CD4-positive, alpha-beta T cell treated with Interleukin-12 subunit alpha and Interleukin-12 subunit beta, for 1 hour (primary cell): ENCODE measurements at places on chromosomes 3 and 15.

DNA sequence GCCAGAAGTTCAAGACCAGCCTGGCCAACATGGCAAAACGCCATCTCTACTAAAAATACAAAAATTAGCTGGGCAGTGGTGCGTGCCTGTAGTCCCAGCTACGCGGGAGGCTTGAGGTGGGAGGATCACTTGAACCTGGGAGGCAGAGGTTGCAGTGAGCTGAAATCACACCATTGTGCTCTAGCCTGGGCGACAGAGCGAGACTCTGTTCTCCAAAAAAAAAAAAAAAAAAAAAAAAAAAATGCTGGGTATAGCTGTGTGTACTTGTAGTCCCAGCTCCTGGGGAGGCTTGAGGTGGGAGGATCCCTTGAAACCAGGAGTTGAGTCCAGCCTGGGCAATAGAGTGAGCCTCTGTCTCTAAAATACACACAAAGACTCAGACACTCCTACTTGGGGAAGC, 32.0 kb downstream of the PPP1R2 start:
- DNase-seq, result no peak

DNA sequence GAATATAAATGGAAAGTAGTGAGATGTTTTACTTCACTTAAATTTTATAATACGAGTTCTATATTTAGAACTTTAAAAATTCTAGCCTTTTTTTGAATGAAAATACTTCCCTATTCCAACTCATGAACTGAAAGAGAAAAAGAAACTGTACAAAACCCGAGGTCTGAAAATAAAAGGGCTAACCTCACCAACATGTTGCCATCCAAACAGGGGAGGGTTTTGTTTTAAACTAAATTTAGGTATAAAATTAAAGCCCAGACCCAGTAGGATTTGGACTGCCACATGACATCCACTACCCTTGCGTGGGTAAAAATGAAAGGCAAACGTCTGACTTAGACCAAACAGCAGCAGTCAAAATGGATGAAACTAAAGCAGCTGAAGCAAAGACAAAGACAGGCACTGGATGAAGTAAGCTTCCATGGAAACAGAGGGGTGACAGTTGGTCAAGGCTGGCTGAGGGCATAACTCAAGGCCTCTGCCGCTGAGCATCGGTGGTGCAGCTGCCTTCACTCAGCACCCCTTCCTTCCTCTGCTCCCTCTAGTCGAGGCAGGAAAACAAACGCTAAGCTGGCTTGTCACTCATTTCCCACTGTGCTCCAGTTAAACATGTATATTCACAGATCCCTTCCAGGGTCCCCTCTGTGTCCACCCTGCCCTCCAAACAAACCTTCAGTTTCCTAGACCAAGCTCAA, 58.1 kb downstream of the TM4SF4 start:
- DNase-seq, result no peak

- DNase-seq, result no peak
These were observed 59.5 kb downstream of the CBLB start for GRCh38 chr3:105809208-105809888.

- DNase-seq, result no peak
These were observed 30.2 kb downstream of the ARID3B start for GRCh38 chr15:74571191-74571590.

DNA sequence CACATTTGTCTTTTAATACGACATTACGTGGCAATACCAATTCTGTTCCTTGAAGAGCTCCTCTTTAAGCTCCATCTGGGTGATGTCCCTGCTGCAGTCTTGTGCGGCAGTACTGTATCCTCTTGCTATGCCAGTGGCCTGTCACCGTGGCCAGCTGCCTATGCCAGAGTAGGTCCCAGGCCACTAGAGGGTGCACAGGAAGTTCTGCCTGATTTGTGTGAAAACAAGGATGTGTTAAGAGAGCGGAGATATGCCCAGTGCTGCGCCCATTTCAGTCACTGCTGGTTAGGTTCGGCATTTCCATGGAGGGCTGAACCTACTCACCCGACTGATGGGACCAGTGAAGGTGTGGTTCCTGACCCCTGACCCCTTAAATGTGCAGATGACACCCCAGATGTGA, 25.2 kb downstream of the NIPA1 start:
- no peak for DNase-seq

GRCh38 chr3:197003461-197004385, 25.9 kb downstream of the MELTF start:
- peak; percentile 17 for DNase-seq

GRCh38 chr3:191175102-191175501, 23.9 kb upstream of the OSTN start:
- no peak for DNase-seq

DNA sequence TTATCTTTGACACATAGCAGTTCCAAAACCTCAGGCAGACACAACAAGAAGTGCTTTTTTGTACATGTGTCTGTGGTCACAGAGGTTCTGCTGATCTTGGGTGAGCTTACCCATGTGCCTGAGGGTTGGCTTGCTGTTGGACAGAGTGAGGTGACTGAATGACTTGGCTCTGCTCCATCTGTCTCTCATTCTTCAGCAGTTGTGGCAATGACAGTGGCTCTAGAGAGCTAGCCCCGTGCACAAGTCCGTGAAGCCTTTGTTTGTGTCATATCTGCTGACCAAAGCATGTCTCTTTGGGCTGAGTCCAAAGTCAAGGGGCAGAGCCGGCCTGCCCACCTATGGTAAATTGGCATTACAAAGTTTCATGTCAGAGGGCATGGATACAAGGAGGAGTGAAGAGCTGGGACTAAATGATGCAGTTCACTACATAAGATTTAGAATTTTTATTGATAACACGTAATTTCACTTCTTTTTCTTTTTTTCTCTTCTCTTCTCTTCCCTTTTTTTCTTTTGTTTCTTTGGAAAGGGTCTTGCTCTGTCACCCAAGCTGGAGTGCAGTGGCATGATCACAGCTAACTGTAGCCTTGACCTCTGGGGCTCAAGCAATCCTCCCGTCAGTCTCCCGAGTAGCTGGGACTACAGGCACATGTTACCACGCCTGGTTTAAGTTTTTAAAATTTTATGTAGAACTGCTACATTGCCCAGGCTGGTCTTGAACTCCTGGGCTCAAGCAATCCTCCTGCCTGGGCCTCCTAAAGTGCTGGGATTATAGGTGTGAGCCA, 77.9 kb downstream of the ITPR1 start:
- no peak for DNase-seq

GRCh38 chr3:155742349-155742965, 2.4 kb downstream of the PLCH1 start:
- no peak for DNase-seq

DNA sequence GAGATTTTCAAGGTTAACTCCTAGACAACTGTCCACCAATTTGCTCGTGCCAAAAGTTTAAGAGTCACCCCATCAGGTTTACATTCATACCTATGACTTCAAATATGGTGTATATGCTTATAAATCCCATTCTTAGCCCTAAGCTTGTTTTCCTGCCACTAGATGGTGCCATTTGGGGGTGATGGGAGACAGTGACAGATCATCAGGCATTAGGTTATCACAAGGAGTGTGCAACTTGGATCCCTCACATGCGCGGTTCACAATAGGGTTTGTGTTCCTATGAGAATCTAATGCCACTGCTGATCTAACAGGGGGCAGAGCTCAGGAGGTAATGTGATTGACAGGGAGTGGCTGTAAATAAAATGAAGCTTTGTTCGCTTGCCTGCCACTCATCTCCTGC, 182.7 kb downstream of the CNTN6 start:
- no peak for DNase-seq

- no peak for DNase-seq
These were observed 100.1 kb upstream of the PROK2 start for GRCh38 chr3:71885006-71885405.

- peak; percentile 65 for DNase-seq
These were observed 250.5 kb downstream of the UACA start for GRCh38 chr15:70512772-70513362.

GRCh38 chr3:70247955-70248354, 64.5 kb downstream of the MDFIC2 start:
- no peak for DNase-seq

GRCh38 chr3:52385157-52385556, 59.7 kb downstream of the SEMA3G start:
- no peak for DNase-seq

- DNase-seq, result no peak
These were observed 105.3 kb downstream of the SNRK start for GRCh38 chr3:43391621-43392020.
